GM23248 (cell line): ENCODE measurements at places on chromosomes 12 and 14.
A peak's percentile ranks its signal among the peaks of the same experiment; 100 is the strongest.

DNA sequence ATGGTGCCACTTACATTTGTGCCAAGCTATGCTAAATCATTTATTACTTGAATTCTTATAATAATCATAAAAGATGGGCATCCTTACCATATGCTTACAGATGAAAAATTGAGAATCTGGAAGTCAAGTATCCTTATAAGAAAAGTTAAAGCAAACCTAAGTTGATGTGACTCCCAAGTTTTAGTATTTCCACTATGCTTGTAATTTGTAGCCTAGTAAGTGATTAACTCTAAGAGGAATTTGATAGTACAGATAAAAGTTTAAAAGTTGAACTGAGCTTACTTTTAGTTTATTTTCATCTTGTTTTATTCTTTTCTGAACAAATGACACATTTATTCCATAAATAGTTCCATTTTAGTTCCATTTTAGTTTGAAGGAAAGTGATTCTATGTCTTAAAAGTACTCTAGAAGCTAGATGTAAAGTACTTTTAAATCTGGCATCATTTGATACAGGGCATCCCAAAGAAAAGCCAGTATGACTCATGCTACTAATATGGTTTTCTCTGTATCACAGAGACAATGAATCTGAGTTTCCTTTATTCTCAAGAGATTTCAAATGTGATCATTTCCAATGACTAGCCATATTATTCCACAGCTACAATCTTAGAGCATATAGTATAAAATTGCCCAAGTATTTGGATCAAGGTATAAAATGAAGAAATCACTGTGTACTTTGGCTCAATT lies 596.0 kb downstream of the SLC16A7 start:
- DNase-seq, result peak; percentile 77

DNA sequence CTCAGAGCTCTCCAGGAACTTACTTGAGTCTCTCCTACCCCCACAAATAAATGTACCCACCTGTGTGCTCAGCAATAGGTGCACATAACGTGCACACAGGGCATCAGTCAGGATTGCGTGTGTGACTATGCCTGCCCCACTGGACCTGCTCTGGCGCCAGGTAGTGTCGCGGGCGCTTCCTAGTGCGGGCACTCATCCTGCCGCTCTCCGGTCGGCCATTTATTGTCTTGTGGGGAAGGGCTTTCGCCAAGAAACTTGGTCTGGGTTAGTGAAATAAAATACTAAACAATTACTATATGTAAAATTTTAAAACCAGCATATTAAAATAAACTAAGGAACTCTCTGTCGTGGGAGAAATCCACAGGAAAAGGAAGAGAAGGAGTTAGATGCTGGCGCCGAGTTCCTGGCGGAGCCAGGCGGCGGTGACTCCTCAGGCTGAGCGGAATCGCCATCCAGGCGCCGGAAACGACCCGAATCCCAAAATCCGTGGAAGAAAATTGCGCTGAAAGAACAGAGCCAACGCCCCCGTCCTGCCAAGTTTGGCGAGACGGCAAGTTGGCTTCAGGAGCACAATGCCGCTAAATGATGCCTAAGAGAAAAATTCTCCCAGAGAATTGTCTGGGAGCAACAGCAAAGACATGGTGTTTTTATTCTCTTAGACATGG lies 7.9 kb upstream of the HOXC13 start:
- DNase-seq, result no peak

GRCh38 chr12:56599797-56600196 lies 30.3 kb downstream of the BAZ2A start:
- no peak for DNase-seq

GRCh38 chr12:62878211-62878610 lies 56.7 kb downstream of the PPM1H start:
- DNase-seq, result no peak

DNA sequence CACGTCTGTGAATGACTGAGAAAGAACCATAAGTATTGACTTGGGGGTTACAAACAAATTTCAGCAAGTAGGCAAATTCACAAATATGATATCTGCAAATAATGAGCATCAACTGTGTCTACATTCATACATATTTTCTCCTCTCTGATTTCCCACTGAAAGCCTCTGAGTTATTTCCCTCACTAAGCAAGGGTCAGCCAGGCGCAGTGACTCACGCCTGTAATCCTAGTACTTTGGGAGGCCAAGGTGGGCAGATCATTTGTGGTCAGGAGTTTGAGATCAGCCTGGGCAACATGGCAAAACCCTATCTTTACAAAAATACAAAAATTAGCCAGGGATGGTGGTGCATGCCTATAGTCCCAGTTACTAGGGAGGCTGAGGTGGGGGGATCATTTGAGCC lies 80.8 kb downstream of the SLC25A21 start:
- DNase-seq, result no peak

DNA sequence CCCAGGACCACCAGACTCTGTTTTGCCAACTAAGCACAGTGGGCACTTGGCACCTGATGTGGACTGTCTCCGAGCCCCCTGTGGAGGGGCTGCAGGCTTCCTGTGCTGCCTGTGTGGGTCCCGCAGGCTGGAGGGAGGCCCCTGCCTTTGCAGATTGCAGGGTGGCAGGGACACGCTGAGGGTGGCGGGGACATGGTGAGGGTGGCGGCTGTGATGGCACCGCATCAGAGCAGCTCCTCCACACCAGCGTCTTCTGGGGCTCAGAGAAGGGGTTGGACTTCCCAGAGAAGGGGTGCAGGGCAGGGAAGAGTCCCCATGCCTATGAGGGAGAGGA lies 8.1 kb downstream of the ZFYVE21 start:
- no peak for DNase-seq

- peak; percentile 64 for DNase-seq
Measured at GRCh38 chr12:386651-387050, 2.5 kb downstream of the KDM5A start.

DNA sequence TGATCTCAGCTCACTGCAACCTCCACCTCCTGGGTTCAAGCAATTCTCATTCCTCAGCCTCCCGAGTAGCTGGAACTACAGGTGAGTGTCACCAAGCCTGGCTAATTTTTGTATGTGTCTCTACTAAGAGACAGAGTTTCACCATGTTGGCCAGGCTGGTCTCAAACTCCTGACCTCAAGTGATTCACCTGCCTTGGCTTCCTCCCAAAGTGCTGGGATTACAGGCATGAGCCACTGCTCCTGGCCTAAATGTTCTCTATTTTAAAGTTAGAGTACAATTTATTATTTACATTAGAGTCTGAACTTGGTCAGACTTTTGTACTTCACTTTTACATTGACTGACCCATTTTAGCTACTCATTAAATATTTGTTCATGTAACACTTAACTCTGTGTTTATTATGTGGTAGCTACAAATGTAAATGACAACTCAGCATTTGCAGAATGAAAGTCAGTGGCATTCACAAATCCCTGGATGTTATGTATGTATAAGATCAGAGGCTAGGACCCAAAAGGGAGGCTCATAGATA lies 409.6 kb downstream of the APAF1 start:
- DNase-seq, result no peak

DNA sequence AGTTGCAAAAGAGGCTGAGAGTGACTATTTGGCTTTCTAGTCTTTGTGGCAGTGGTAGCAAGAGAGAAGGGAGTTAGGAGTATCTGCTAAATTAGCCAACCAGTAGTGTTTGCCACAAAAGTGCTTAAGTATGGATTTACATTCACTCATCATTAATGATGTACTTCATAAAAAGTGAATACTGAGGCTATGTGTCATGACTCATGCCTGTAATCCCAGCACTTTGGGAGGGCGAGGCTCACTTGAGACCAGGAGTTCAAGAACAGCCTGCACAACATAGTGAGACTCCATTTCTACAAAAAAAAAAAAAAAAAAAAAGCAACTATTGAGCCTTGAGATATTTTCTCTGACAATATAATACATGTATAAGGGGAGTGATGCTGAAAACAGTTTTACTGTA lies 36.8 kb downstream of the CCDC177 start:
- no peak for DNase-seq

DNA sequence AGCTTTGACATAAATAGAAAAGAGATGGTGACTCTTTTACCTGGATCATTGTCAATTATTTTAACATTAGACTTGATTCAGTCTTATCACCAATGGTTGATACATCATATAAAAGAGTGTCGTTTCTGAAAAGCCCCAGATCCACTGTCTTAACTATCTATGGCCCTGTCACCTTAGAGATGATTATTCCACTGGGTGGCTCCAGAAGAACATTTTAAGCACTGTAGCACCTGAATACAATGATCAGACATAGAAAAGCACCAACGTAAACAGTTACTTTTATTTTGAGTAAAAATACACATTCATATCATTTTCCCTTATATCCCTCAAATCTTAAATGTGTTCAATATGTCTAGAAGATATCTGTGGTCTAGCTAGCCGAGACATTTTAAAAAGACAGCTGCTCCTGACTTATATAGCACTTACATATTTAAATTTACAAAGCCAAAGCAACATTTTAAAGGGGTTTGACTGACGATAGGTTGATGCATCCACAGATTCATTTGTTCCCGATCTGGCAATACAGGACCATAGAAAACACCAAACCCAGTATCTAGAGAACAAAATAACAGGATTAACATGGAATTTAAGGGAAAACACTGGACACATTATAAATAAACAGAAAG lies 32.9 kb downstream of the TSPAN8 start:
- DNase-seq, result no peak

DNA sequence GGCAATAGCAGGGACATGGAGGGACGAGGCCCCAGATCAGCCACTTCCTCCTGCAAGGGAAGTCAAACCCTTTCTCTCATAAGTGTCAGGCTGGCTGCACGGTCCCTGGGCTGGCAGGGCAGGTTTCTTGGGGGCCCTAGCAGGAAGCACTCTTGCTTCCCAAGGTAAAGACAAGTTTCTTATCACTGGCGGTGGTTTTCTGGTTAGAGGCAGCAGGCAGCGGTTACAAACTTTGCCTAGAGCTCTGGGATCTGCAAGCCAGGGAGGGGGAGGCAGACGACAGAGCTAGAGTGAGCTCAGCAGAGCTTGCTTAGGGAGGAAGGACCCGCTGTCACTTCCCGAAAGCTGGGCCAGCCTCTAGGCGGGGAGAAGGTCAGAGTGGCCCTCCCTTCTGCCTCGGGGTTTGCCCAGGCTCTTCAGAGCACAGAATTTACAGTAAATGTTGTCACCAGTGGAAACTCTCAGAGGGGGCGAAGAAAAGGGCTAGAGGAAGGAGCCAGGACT lies 20.4 kb downstream of the BATF start:
- DNase-seq, result peak; percentile 38

DNA sequence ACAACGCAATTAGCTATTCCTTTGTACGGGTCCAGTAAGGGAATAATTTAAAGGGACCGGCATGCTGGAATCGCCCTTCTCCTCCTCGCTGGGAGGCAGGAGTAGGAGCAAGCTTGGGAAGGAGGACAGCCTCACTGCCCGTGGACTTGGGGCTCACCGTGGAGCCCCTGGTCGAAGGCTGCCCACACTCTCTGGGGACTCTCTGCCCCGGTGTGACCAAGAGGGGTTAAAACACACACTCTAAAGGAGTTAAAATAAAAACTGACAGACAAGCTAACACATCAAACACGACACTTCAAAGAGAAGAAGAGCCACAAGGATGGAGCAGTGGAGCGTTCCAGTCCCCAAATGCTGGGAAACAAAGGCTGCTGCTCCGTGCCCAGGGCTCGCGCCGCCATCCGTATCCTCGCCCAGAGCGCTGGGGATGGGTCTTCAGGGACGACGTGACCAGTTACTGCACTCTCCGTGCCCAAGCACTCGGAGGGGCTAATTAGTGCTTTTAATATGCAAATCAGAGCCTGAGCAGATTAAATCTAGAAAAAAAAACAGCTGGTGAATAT lies 123.3 kb downstream of the PAPOLA start:
- no peak for DNase-seq

DNA sequence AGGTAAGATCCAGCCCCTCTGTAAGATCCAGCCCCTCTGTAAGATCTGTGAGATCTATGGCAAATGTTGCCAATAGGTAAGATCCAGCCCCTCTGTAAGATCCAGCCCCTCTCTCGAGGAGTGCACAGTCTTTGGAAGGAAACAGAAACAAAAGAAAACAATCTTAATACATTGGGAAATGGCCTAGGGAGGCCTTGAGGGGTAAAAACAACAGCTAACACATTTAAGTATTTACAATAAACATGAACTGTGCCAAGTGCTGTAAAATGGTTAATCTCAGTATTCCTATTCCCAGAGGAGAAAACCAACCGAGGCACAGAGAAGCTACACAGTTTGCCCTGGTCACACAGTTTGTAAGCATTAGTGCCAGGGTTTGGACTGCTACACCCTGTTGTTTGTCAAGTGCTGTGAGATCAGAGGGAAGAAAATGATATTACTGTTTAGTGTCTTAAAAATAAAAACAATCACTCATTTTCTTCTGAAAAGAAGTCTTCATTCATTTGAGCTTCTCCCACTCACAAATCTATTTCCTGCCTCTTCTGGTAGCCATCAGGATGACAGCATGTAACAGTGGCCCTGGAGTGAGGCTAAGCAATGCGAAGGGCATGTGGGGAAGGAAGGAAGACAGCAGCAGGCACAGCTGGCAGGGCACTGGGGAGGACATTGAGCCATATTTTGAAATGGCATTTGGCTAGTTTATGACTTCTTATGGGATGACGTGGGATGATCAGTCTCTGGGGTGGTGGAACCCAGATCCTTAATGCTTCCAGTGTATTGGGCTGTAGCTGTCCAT lies 118.7 kb upstream of the PTPRQ start:
- DNase-seq, result no peak

GRCh38 chr14:36652542-36653201 lies 9.0 kb upstream of the PAX9 start:
- no peak for DNase-seq

- DNase-seq, result peak; percentile 87
Measured at GRCh38 chr14:61973981-61974380, 211.8 kb downstream of the SNAPC1 start.

- DNase-seq, result no peak
Measured at GRCh38 chr14:97415907-97416306, 618.7 kb downstream of the VRK1 start.

DNA sequence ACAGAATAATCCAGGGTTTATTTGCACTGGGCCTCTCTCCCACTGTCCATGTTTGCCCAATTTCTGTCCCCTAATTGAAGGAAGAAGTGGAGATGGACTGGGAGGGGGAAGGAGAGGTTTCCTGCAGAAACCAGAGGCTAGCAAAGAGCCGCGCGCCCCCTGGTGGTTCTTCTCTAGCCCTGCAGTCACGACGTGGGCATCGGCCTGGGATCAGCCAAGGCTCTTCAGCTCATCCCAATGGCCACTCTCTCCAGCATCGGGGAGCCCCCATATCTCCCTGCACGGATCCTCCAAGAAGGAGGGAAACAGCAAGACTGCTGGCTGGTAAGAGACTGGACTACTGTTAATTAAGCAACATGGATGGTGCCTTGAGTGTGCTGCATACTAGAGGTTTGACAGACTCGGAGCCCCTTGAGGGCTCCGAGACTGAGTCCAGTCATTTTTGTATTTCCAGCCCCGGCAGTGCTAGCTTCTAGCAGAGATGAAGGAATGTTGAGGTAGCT lies 18.7 kb downstream of the ZBTB39 start:
- peak; percentile 84 for DNase-seq

DNA sequence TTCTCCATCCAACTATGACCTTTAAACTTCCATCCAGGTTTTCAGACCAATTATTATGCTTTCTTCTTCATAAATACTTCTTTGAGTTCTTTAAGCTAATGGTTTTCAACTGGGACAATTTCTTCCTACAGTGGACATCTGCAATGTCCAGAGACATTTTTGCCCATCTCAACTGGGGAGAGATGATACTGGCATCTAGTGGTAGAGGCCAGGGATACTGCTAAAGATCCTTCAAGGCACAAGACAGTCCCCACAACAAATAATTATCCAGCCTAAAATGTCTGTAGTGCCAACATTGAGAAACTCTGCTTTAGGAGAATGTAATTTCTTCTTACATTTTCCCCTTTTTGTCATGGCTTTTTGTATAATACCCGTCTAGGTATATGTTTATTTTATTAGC lies 10.6 kb downstream of the TRHDE start:
- DNase-seq, result peak; percentile 34

- DNase-seq, result no peak
Measured at GRCh38 chr12:118727979-118728366, 253.4 kb upstream of the SRRM4 start.
